ENCODE measurements at places on chromosomes 1 and 21.

- no peak for DNase-seq
These were observed 78.1 kb upstream of the RUNX3 start for GRCh38 chr1:25008192-25008485.

DNA sequence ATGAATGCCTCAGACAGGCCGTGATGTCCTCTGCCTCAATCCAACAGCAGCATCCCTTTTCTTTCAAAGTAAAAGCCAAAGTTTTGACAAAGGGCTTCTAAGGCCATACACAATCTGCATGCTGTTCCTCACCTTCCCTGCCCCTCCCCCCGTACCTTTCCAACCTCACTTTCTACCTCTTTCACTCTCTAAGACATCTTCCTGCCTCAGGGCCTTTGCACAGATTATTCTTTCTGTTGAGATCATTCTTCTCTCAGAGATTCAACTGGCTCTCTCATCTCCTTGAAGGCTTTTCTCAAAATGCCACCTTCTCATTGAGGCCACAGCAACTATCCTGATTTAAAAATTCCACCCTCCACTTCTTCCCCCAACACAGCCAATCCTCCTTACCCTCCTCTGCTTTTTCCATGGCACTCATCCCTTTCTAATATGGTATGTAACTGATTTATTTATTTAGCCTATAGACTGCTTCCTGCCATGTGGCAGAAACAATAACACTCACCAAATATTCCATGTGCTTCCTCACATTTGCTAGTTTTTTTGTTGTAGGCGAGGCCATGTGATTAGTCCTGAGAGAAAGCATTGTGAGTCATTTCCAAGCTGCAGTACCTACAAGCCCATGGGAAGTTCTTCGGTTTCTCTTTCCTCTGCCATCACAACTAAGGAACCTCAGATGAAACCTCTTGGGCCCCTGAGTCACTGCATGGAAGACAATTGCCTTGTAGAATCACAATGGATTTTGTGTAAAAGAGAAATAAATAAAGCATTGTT, 58.7 kb upstream of the GADD45A start:
- DNase-seq: no peak

DNA sequence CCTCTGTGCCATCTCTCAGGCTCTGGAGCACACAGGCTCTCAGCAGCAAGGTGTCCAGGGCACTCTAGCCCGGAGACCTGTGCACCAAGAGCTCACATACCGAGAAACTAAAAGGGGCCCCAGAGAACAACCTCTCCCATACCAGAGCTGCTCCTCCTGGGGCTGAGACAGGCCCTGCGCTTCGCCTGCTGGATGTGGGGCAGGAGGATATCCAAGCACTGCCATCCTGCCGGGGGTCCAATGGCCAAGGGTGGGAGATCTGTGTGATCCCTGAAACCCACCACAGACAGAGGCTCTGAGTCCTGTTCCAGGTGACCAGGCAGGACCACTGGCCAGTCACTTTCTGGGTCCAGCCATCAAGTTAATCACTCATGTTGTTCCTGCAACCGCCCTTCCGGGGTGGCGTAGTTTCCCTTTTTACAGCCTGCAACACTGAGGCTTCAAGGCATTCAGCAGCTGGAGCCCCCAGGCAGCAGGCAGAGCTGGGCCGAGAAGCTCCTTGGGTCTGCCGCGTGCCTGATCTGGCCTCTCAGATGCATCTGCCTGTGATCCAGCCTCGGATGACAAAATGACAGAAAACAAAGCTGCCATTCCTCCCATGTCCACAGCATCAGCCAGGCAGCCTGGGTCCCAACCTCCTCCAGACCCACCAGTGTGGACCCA, 36.7 kb upstream of the ACTRT2 start:
- no peak for DNase-seq

- DNase-seq: no peak
These were observed 195.2 kb upstream of the HOOK1 start for GRCh38 chr1:59619557-59619956.
